ENCODE measurements at places on chromosomes 1 and 21.
A peak's percentile ranks its signal among the peaks of the same experiment; 100 is the strongest.

- no peak for DNase-seq
These were observed 2.1 kb downstream of the SELENBP1 start for GRCh38 chr1:151370211-151370911.

- peak; percentile 98 for DNase-seq
These were observed at the start of gene CENPF for GRCh38 chr1:214602764-214603657. Gene CENPF, plus strand, starts transcription at chr1:214603195. Its CDS starts 10,560 bp downstream, at chr1:214613755.

- DNase-seq: no peak
These were observed 38.2 kb downstream of the ARID1A start for GRCh38 chr1:26733982-26734381.

DNA sequence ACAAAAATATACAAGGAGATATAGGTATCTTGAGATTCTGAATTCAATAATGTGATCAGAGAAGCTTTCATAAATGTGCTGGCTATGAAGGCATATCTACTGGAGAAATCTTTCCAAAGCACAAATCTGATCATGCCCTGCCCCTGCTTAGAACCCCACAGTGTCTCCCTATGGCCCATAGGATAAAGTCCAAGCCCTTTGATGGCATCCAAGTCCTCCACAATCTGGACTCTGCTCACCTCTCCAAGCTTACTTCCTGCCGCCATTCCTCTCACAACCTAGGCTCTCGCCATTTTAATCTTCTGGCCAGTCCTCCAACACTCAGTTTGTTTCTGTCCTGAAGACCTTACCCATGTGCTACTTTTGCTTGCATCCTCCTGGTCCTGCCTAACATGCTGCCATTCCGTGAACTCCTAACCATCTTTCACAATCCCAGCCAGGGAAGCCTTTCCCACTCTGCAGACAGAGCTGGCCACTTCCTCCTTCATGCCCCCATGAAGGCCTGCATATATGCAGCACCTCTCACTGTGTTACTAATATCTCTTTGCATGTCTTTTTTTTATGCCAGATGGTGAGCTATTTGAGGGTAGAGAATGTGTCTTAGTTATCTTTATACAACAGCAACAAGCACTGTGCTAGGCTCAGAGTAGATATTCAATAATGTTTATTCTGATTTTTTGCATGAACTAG lies 5.6 kb upstream of the ATP1A1 start:
- no peak for DNase-seq

GRCh38 chr1:228092342-228093049 lies 10.0 kb downstream of the ARF1 start:
- no peak for DNase-seq
